ENCODE measurements at places on chromosomes 3 and 15. TPM values are rescaled to one million over a fixed set of nuclear protein-coding genes. Genes with fewer than 3 reads are reported as not detected.

NR1I2 gene
- 0.39 TPM for total RNA-seq

CCR3 gene
- total RNA-seq = 0.29 TPM

TPRG1 gene
- 61.4 TPM for total RNA-seq

CEMIP gene
- total RNA-seq = 0.23 TPM

SOX14 gene
- total RNA-seq = not detected

HMG20A gene
- 49.6 TPM for total RNA-seq

SPTSSB gene
- not detected for total RNA-seq

SYNPR gene
- not detected for total RNA-seq

ARHGEF26 gene
- 0.17 TPM for total RNA-seq

NR1D2 gene
- 68.1 TPM for total RNA-seq

LCTL gene
- total RNA-seq = not detected

RASL12 gene
- not detected for total RNA-seq

C2CD4A gene
- 0.11 TPM for total RNA-seq

GABPB1 gene
- total RNA-seq = 15.1 TPM

MEX3B gene
- total RNA-seq = 1.6 TPM

DAZL gene
- total RNA-seq = not detected

RARRES1 gene
- total RNA-seq = not detected

DNAH1 gene
- 49.8 TPM for total RNA-seq

TNFAIP8L3 gene
- not detected for total RNA-seq

EPHA3 gene
- not detected for total RNA-seq

CHAC1 gene
- 1.2 TPM for total RNA-seq

KLHL40 gene
- not detected for total RNA-seq

TMEM212 gene
- not detected for total RNA-seq

LRIG1 gene
- total RNA-seq = 71.7 TPM

PAK2 gene
- 80.4 TPM for total RNA-seq

PEX5L gene
- not detected for total RNA-seq

ARGFX gene
- total RNA-seq = not detected

TM4SF4 gene
- total RNA-seq = not detected

MLF1 gene
- total RNA-seq = 1.6 TPM

PLOD2 gene
- total RNA-seq = not detected

LRRK1 gene
- total RNA-seq = 0.58 TPM

CPLX3 gene
- total RNA-seq = not detected

MOBP gene
- not detected for total RNA-seq

ISLR gene
- not detected for total RNA-seq

SNX33 gene
- 3.8 TPM for total RNA-seq

ISL2 gene
- total RNA-seq = not detected

CAPN3 gene
- 20.1 TPM for total RNA-seq

KBTBD12 gene
- total RNA-seq = not detected

PPM1L gene
- total RNA-seq = 6.5 TPM

KBTBD8 gene
- 10.8 TPM for total RNA-seq

GRK7 gene
- total RNA-seq = not detected

RIOX2 gene
- 35.5 TPM for total RNA-seq

NFKBIZ gene
- 79.5 TPM for total RNA-seq

SLC28A2 gene
- not detected for total RNA-seq

PPP1R14D gene
- not detected for total RNA-seq

SH3GL3 gene
- total RNA-seq = not detected

GOLGA6L7 gene
- not detected for total RNA-seq

PTH1R gene
- not detected for total RNA-seq

All from CD4-positive, alpha-beta memory T cell (primary cell).